Forelimb muscle (tissue), 1 donor: ENCODE measurements at places on chromosomes 12 and 14. TPM values are rescaled to one million over a fixed set of nuclear protein-coding genes. Genes with fewer than 3 reads are reported as not detected.

CCDC197 gene
- 0.13 TPM for polyA plus RNA-seq

L3HYPDH gene
- 22.0 TPM for polyA plus RNA-seq

DNA sequence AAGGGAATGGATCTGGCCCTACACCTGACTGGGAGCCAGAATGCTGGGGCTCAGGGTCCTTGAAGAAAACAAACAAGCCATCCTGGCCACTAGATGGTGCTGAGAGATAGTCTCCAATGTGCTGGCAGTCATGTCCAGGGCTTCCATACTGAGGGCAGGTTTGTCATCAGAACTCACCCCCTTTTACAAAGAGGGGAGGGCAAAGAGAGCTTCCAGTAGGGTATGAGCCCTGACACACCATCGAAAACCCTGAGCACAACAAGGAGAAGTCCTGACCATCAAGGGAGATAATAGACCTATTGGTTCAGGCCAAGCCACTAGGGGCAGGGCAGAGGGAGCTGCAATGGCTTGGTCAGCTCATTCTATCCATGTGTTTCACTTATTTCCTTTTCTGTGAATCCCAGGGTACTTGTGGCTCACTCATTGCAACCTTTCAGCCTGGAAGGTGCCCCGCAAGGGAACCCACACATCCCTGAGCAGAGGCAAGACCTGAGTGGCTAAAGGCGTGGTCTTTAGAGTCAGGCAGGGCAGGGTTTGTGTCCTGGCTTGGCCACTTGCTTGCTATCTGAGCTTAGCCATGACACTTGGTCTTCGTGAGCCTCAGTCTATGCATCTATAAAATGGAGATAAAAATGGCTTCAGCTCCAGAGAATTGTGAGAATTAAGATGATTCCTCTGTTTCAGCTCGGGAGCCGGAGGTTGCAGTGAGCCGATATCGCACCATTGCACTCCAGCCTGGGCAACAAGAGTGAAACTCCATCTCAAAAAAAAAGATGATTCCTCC lies 6.2 kb upstream of the PLEKHH1 start:
- no peak for DNase-seq

DNA sequence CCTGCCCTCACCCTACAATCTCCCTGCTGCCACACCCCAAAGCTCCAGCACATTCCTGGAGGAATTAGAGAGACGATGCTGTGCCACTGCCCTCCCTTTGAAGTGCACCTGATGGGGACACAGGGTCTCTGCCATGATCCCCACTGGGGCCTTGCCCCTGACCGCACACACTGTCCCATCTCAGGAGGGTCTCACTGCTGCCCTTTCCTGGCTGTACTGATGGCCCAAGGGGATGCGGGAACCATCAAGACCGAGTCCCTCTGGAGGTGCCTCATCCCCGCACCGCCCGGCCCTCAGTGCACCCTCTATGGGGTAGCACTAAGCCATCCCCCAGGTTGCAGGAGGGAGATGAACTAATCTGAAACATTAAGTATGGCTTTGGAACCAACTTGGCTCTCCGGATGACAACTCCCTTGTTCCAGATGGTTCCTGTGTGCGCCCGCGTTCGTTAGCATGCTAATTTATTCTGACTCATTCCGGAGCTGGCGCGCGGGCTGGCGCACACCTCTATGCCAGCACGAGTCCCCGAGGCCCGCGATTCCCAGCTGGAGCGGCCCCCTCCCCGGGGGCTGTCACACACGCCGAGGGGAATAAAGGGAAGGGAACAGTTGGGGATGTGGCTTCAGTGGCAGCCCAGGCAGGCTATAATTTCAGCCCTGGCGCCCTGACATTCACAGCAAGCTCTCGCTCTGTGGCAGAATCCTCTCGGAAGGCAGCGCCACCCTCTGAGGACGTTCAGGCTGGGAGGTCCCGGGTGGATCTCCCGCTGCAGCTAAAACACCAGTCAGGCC lies 34.2 kb upstream of the C14orf180 start:
- DNase-seq, result no peak

DNA sequence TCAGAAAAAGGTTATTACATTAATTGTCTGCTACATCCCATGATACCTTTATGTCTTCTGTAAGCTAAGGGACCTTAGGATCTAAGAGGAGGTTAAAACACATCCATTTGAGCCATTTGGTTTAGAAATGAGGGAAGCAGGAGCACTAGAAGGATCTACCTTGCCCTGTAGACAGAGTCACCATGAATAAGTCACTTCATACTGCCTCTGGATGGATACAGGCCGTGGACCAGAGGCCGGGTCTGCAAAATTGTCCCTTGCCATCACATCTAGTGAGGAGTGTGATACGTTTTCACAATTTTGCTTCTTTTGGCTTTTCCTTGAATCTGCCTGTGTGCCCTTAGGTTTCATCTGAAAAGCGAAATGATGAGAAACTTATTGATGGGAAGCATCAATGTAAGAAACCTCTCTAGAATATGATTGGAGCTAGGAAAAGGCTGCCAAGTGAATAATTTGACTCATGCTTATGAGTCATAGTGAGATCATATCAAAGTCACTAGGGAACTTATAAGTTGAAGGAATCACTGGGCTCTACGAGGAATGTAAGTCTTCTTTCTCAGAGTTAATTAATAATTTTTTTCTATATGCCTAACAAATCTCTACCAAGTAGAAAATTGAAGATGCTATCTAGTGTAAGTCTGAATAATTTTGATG lies 10.8 kb downstream of the GLRX5 start:
- no peak for DNase-seq

DNA sequence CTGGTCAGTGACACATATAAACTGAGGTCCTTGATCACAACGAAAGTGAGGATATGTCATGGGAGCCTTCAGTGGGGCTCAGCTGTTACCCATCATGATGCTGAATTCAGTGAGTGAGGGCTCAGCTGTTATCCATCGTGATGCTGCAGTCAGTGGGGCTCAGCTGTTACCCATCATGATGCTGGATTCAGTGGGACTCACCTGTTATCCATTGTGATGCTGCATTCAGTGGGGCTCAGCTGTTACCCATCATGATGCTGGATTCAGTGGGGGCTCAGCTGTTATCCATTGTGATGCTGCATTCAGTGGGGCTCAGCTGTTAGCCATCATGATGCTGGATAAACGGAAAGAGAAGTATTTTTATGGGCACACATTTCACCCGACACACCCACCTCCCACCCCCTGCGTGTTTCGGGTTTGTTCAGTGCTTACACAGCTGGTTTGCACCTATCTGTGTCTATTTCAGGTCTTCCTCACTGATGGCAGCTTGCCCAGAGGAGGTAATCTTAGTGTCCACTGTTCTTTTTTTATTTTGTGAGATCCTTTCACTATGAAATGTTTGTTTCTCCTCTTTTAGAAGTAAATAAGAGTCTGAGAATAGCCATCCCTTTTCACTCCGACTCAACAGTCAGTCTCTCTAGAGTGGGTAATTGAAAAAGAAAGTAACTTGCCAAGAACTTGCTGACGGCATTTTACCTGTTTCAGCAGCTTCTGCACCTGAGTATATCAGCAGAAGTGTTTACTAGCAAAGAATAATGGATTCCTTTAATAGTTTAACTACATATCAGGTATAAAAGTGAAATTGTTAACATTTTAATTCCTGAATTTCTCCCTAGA lies 183.0 kb downstream of the ERC1 start:
- no peak for DNase-seq

GRCh38 chr12:103470664-103471063 lies 25.1 kb downstream of the C12orf42 start:
- DNase-seq, result no peak

GRCh38 chr12:40820794-40821484 lies 128.7 kb downstream of the CNTN1 start:
- DNase-seq, result no peak

DNA sequence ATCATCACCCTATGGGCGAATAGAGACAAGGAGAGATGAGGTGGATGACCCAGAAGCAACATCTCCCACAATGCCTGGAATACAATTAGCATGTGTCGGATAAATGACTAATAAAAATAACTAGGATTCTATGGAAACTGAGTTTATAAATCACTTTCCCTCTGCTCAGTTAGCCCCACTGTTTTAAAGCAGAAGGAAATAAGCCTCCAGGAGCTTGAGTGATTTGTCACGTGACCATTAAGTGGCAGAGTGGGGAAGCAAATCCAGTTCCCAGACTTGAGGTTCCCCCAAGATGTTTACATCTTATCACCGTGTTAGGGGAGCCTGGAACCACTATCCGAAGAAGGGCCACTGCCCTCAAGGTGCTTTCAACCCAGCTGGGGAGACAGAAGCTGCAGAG lies 136.5 kb upstream of the CCND2 start:
- no peak for DNase-seq

DNA sequence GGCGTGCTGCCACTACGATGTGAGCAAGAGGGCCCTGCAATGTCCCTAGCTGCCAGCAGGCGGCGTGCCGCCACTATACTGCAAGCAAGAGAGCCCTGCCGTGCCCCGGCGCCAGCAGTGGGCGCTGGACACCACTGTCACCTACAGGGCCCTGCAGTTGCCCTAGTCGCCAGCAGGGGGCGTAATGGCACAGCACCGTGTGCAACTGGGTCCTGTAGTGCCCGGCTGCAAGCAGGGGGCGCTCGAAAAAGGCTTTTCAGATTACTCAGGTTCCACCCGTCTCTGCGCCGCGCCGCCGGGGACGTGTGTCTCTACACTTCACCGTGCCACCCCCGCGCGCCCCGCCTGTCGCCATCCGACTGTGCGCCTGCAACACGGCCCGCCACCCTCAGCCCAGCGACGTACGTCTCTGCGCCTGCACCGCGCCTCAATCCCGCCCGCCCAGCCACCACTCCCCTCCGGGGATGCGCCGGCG lies 1356.9 kb downstream of the TMEM121 start:
- DNase-seq, result no peak

KRT78 gene
- not detected for polyA plus RNA-seq

CEBPE gene
- 0.11 TPM for polyA plus RNA-seq

- no peak for DNase-seq
Observed at GRCh38 chr12:81800298-81801148, 41.4 kb upstream of the PPFIA2 start.
